CD4-positive, alpha-beta T cell treated with Interleukin-17A for 1 hour (primary cell): ENCODE measurements at places on chromosomes 13 and 19.
A peak's percentile ranks its signal among the peaks of the same experiment; 100 is the strongest.

DNA sequence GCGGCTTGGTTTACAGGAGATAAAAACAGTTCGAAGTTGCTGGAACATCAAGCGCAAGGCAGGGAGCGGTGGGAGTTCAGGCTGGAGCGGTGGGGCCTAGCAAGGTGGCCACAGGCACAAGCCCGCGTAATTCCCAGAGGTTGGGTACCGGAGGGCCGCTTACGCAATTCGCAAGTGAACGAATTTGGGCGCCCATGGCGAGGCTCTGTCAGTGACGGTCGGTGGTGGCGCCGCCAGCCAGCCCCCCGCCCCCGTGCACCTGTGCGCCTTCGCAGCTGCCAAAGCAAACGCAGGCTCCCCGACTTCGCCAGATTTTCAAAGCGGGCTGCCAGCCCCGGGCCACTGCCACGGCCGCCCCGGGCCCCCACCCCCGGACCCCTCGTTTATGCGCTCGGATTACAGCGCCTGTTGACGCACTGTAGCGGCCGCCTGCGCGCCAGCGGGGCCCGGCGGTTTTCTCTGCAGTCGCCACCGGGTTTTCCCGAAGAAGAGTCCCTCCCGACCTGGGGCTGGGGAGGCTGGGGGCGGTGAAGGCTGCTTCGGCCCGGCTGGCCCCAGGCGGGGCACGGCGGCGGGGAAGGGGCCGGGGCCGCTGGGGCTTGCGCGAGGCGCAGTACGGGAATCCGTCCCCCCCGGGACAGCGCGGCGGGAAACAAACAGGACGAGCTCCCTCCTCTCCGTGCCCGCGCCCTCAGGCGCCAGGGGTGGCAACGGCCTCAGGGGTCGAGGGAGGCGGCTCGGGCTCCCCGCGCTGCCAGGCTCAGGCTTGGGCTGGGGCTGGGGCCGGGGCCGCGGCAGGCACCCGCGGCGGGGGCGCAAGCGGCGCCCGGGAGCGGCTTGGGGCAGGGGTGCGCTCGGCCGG is 709 bp downstream of the N4BP2L1 start:
- DNase-seq: peak; percentile 58

DNA sequence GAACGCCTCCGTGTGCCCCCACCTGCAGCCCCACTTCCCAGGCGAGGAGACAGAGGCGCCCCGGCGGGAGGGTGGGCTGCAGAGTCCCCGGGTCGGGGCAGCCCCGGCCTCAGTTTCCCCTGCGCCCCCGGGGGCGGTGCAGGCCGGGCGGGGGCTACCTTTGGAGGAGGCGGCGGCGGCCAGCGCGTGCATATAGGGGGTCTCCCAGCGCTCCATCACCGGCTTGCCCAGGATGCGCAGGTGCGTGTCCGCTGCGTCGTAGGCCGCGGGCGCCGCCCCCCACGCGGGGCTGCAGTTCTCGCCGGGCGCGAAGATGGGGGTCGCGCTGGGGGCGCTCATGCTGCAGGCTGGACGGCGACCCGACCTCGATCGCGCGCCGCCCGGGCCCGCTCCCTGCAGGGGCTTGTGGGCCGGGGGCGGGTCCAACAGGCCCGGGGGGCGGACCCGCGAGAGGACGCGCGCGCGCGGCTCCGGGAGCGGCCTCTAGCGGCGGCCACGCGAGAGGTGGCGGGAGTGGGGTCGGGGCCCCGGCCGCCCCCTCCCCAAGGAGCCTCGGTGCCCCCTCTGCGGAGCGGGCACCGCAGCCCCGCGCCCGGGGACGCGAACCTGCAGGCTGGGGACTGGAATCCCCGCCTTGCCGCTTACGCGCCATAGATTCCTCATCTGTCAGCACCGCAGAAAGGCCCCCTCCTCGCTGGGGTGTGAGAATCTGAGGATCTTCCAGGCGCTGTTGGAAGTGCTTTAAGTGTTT is at the start of gene GAMT:
GAMT (minus strand) TSS at position 405 of the 751 bp plus-strand sequence; CDS start at position 339, 66 bp downstream.
- peak; percentile 55 for DNase-seq

- no peak for DNase-seq
These were observed 29.1 kb downstream of the TUBGCP3 start for GRCh38 chr13:112558696-112559418.

DNA sequence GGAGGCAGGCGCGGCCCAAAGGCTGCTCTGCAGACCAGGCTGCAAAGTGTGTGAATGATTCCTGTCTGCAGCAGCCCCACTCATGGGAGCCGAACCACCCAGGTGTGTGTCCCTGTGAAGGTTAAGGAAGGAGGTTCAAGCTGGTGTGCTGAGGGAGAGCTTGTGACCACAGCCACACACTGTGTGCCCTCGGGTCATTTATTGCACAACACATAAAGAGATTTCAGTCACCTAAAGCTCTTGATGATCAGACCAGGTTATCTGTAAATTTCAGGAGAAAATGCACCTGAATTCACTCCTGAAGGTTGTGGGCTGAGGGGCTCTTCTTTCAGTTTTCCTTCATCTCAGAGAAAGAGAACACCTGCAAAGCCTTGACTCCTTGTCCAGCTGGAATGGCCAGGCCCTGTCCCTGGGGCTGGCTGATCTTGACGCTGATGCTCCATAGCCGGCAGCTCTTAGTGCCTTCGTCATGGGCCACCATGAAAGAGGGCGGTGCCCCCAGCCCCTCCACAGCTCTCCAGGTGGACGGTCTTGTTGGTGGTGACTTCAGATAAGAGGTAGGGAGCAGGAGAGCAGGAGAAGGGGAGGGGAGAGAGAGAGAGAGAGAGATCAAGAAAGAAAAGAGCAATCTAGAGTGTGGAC is 110.8 kb upstream of the C1QTNF9B start:
- no peak for DNase-seq

DNA sequence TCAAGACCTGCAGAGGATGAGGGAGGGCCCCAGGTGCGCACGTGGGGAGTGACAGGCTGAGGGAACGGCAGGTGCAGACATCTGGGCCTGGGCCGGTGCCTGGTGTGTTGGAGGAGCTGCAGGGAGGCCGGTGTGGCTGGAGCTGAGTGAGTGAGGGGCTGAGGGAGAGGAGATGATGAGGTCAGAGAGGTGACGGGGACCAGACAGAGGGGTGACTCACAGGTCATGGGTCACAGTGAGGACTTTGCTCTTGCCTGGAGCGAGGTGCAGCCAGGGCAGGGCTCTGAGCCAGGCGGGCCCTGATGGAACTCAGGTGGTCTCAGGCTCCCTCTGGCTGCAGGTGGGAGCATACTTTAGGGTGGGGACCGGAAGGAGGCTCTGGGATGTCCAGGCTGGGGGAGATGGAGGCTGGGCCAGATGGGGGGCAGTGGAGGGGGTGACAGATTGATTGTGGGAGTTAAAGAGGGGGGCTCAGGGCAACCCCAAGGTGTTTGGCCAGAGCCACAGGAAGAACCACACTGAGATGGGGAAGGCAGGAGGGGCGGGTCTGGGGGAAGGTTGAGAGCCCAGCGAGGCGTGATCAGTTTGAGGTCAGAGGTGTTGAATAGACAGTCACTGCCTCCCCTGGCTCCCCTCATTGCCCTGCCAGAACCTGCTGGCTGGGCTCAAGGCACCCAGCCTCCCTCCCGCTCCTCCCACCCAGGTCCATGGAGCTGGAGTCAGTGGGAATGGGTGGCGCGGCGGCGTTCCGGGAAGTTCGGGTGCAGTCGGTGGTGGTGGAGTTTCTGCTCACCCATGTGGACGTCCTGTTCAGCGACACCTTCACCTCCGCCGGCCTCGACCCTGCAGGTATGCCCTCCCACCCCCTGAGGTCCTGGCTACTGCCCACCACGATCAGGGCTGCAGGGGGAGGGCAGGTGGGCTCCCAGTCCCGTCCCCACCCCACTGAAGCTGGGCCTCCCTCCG is 8.4 kb downstream of the ARHGAP33 start:
- DNase-seq: no peak

GRCh38 chr19:31263328-31263727 is 85.9 kb downstream of the TSHZ3 start:
- DNase-seq: no peak

DNA sequence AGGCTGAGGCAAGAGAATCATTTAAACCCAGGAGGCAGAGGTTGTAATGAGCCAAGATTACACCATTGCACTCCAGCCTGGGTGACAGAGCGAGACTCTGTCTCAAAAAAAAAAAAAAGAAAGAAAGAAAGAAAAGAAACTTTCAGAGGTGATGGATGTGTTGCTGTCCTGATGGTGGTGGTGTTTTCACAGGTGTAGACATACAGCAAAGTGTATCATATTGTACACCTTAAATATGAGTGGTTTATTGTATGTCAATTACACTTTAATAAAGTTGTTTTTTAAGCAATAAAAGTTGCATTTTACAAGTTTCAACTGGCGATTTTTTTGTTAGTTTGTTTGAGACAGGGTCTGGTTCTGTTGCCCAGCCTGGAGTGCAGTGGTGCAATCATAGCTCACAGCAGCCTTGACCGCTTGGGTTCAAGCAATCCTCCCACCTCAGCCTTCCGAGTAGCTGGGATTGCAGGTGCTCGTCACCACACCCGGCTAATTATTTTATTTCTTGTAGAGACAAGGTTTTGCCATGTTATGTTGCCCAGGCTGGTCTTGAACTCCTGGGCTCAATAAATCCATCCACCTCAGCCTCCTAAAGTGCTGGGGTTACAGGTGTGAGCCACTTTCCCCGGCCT is 13.5 kb upstream of the INSR start:
- DNase-seq: no peak

GRCh38 chr19:3506384-3507340 is 551 bp downstream of the FZR1 start:
- DNase-seq: peak; percentile 68

- no peak for DNase-seq
These were observed 384.6 kb downstream of the UQCRFS1 start for GRCh38 chr19:28828276-28828870.

DNA sequence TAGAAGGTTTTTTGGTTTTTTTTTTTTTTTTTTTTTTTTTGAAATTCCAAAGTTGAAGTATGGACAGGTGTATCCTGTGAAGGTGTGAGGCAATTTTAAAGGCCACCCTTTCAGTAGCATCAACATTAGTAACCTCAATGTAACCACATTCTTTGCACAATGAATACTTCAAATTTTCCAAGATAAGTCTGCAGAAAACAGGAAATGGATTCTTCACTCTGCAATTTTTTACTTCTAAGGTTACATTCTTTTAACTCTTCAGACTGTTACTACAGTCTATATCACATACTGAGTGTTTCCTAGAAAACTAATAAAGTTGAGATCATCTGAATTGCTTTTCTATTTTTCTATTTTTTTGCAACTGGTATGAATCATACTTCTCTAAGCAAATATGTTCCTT is 569.0 kb upstream of the GPC6 start:
- DNase-seq: no peak
